ENCODE measurements at places on chromosomes 12 and 14.

DNA sequence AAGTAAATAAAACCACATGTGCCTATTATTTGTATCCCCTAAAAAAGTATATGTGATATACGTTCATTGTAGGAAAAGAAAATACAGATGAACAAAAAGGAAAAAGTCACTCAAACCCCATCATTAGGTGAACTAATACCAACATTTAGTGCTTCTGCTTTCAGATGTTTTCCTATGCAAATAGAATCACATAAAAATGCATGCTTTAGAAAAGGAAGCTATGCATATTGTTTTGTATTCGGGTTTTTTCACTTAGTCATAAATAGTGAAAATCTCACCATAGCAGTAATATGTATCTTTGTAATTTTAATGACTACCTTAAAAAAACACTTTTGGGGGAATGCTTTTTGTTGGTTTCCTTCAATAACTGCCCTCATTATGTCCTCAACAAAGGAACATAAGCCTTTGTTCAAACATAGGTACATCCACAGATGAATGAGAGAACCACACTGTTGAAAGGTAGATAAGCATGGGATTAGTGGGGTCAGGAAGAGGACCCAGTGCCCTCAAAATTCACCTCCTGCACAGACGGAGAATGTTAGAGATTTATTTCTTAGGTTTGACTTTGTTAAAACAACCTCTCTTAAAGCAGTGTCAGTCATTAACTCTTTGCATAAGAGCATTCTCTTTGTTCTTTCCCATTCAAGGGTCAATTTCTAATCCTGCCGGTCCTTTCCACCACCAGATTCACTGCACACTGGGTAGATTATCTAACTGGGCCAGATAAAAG lies 6.5 kb downstream of the AMDHD1 start:
- no peak for DNase-seq

DNA sequence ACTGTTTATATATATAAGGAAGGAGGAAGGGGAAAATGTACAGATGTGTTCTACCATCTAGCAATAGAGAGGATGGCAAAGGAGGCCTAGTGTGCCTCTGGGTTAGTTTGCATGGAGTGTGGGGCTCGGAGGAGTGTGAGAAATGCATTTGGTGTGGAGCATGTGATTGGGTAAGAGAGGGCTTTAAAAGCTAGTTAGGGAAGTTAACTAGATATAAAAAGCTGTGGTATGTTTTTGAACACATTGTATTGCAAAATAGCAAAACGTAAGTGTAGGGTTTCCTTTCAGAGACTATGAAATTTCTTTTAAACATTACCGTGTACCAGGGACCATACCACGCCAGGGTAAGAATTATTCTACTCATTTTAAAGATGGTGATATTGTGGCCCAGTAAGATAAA lies 53.3 kb upstream of the STXBP6 start:
- DNase-seq: no peak

DNA sequence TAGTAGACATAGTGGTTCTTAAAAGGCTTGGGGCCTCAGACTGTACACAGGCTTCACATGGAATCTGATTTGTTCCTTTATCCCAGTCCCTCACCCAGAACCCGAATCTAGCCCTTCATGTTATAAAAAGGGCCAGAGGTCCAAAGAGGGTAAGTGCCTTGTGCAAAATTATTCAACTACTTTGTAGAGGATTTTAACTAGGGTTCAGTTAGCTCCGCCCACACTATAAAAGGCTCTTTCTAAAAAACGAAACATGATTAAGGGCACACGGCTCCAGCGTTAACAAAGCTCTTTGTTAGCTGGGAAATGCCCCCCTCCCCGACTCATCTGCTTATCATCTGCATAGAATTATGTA lies 3.2 kb upstream of the SOCS2 start:
- no peak for DNase-seq

DNA sequence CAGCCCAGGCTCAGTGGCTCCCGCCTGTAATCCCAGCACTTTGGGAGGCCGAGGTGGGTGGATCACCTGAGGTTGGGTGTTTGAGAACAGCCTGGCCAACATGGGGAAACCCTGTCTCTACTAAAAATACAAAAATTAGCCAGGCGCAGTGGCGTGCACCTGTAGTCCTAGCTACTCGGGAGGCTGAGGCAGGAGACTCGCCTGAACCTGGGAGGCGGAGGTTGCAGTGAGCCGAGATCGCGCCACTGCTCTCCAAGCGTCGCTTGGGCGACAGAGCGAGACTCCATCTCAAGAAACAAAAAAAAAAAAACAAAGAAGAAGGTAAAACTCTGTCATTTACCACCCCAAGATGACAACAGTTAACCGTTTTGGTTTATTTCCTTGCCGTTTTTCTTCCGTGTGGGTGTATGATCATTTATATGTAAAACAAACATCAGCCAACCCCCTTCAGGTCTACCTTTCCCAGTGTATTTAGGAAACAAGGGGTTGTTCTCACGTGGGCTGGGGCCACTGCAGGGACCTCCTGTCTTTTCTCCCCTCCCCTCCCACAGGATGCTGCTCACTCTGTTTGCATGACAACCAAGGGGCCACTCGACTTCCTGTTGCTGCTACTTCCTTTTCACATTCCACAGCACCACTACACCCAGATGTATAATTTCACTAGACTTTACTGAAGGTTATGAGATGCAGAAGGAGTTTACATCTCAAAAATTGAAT lies 13.6 kb downstream of the TTC9 start:
- DNase-seq: no peak

GRCh38 chr14:90639641-90640040 lies 176.6 kb downstream of the TTC7B start:
- no peak for DNase-seq

DNA sequence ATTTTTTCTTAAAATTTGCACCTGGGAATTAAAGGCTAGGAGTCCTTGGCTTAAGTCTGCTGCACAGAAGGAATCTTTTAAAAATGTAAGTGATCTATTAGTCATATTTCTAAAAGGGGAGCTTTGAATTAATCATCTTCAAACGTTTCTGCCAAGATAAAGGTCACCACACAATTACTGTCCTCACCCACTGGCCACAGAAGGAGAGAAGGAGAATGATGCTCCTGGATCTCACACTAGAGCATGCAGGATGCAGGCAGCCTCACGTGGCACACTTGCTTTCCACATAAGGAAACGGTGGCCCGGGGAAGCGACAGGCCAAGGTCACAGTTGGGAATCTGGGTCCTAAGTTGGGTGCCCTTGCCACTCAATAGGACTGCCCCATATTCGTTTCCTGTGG lies 16.9 kb downstream of the PLEKHG7 start:
- DNase-seq: no peak

DNA sequence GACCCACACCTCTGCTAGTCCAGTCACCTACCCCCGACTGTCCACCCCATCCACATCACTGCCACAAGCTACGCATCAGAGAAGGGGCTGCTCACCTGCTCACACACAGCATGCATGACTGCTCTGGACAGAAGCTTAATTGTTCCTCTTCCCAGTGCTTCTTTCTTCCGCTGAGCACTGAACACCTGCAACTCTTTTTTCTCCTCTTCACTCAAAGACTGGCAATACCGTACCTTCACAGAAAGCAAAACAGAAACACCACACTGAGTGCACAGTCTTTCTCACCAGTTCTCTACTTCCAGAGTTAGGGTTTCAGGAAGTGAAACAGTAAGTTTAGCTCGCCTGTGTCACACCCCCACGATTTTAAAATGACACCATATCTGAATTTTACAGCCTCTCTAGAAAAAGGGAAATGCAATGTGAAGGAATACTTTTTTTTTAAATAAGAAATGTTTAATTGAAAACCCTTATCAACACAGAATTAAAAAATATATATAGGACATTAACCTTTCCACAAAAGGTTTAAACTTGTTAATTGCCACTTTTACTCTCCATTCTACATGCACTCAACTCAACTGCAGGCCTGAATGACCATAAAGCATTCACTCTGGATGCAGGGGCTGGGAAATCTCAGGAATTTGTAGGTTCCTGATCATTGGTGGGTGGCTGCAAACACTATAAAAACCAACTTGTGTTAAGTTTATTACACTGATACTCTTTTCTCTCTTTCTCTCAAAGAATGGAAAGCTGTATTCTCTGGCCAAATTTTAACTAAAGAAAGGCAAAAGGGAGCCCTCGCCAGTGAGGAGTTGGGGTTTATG lies 120.0 kb downstream of the PRICKLE1 start:
- DNase-seq: no peak

GRCh38 chr14:54931598-54932340 lies 29.1 kb upstream of the GCH1 start:
- no peak for DNase-seq

DNA sequence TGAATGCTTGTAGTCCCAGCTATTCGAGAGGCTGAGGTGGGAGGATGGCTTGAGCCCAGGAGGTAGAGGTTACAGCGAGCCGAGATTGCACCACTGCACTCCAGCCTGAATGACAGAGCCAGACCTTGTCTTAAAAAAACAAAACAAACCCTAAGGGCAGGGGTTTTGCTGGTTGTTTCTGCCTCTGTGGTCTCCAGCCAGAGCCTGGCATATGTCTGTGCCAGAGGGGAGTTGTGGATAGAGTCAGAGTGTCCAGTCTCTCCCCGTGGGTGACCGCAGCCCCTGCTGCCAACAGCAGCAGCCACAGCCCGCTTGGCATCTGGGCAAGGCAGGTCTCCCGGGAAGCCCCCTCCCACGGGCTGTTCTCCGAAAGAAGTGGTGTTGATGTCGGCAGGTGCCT lies 37.6 kb downstream of the MVK start:
- no peak for DNase-seq

DNA sequence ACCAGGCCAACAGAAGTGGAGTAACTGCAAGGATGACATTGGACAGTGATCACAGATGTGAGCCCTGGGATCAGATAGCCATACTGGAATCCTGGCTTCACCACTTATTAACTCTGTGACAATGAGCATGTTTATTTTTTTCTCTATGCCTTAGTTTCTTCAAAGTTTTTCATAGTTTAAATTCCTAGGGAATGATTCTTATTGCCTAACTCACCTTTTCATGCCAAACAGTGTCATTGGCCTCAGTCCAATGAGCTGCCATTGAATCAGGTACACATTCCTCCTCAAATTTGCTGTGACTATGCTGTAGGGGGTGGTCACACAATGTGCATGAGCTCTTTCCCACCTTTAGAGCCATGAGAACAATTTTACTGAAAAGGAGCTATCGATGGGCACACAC lies 342.3 kb downstream of the SYT1 start:
- DNase-seq: no peak

- no peak for DNase-seq
These were observed 6.0 kb downstream of the SDS start for GRCh38 chr12:113397497-113398197.

GRCh38 chr14:37051153-37051552 lies 121.3 kb downstream of the SLC25A21 start:
- no peak for DNase-seq

- no peak for DNase-seq
These were observed 522.3 kb downstream of the MED13L start for GRCh38 chr12:115755061-115755724.

DNA sequence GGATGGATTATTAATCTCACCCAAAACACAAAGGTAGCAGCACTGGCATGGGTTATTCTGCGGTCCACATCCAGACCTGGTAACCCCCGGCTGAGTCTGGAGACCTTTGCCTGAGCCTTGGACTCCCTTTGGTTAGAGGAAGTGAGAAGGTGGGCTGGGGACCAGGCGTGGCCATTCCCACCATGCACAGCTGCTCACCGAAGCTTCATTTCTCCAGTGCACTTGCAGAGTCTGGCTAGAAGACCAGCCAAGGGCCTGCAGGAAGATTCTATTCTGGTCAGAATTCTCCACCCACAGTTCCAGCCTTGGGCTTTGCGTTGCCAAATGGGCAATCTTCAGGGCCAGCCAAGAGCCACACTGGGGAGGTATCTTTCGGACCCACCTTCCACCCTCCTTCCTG lies 73.0 kb downstream of the LGMN start:
- DNase-seq: no peak

DNA sequence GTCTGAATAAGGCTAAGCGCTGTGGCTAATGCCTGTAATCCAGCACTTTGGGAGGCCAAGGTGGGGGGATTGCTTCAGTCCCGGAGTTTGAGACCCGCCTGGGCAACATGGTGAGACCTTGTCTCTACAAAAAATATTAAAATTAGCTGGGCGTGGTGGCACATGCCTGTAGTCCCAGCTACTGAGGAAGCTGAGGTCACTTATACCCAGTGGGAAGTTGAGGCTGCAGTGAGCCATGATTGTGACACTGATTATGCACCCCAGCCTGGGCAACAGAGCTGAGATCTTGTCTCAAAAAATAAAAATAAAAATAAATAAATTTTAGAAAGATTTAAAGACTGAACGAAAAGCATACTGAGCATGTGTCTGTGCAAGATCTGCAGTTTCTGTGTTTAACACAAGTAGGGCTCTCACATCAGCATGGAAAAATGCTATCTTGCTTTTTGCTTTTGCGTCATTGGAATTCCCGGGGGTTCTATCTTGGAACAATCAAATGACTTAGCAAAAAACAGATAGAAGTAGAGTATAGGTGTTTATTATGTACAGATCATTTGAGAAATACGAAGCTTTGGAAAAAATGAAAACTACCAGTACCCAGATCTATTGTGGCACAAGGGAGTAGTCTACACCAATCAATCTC lies 161.9 kb downstream of the CAPZA3 start:
- no peak for DNase-seq

DNA sequence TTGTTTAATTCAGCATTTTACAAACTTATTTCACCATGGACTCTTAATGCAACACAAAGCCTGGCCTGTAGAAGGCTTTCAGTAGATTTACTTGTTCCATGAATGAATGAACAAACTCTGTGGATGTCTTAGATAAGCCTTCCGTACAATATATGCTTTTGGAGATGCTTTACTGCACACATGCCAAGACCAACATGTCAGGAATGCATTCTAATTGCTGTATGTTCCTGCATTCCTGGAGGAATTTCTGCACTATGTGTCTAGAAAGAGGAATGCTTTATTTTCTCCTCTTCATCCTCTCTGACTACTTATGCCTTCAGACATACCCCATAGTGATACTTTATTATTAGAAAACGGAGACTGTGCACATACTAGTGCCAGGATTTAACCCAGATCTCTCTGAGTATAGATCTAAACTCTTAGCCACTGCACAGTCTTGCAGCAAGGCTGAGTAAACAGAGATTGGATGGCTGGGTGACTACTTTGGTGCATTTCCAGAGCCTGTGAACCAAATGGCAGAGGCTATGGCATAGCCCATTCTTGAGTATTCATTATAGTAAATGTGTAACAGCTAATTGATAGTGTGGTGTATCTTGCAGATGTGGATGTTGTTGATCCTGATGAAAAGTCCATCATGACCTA lies 108.2 kb downstream of the SYNE2 start:
- no peak for DNase-seq
